ENCODE measurements at places on chromosomes 3 and 15.
A peak's percentile ranks its signal among the peaks of the same experiment; 100 is the strongest.

DNA sequence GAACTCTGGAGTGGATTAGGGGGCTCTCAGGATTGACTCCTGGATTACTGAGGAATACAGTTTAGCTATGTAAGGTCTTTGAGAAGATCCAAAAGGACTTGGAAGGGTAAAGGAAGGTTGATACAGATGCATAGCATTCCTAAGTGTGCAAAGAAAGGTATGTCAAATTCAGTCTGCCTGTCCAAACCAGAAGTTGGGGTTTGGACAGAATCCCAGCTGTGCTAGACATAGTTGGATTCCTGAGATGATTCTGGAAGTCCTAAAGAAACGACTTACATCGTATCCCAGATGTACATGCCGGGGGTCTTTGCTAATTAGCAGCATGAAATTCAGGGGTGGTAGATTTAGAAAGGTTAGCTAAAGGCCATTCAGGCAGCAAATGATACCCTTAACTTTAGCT, 97.7 kb upstream of the TSPAN3 start:
- DNase-seq, result no peak

- DNase-seq, result peak; percentile 43
Measured at GRCh38 chr3:184335291-184335660, 2.1 kb upstream of the FAM131A start.

GRCh38 chr3:113055201-113055600, 64.4 kb downstream of the GTPBP8 start:
- DNase-seq, result no peak

DNA sequence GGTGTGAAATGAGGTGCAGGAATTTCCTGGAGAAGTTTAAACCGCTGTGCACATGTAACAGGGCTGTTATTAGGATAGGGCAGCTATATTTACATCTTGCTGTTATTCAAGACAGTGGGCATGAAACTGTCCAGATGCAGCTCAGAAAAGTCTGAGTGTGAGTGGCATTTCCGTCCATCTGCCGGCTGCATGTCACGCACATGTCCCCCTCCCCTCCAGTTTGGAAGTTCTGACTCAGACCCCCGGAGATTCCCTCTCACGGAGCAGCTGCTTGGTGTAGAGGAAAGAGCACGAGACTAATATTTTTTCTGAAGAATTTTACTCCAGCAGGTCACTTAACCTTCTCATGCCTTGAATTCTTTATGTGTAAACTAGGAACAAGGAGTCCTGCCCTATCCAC, 69.8 kb downstream of the FEM1B start:
- DNase-seq, result no peak

GRCh38 chr3:193452338-193452737, 73.8 kb upstream of the ATP13A5 start:
- peak; percentile 14 for DNase-seq

DNA sequence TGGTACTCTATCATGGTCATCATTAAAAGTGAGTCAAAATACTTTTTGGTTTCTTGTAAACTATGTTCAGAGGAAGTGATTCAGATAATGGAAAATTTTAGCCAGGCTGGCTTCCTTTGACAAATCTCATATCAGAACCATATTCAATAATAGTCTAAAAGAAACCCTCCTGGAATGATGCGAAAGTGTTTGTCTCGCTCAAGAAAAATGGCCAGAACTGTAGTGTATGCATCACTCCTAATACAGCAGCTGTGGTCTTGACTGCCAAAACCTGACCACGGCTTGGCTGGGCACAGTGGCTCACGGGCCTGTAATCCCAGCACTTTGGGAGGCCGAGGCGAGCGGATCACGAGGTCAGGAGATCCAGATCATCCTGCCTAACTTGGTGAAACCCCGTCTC, 35.6 kb upstream of the KCNMB2 start:
- DNase-seq, result no peak

DNA sequence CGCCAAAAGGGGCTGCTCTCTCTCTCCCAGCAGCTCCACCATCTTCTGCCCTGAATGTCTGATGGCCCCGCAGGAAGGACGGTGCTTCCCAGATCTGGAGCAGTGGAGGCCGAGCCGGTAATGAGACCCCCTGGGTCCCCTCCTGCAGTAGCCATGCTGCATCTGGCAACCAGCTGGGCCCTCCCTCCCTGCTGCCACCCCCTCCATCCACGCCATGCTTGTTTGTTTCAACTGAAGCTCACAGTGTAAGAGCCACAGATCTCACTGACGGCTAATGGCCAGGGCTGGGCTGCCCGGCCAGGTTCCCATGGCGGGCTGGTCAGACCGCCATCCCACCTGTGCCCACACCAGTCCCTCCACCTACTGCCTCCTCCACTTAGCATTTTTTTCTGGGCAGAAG, 260.8 kb downstream of the UACA start:
- no peak for DNase-seq

GRCh38 chr15:58260205-58260724, 122.1 kb downstream of the AQP9 start:
- no peak for DNase-seq

DNA sequence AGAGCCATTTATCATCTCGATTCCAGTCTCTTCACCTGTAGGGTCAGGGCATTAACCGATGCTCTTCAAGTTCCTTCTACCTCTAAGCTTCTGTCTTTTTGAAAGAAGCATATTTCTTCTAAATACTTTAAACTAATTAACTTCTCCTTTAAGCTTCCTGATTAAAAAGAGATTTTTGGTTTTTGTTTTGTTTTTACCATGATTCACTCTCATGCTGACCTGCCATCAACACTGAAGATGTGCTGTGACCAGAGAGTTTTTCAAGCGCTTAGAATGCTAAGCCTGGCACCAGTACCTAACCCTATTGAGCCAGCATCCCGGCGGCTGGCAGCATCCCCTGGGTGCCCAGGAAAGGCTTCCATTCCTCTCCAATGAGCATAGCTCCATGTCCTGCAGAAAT, 89.3 kb downstream of the FOXP1 start:
- no peak for DNase-seq

DNA sequence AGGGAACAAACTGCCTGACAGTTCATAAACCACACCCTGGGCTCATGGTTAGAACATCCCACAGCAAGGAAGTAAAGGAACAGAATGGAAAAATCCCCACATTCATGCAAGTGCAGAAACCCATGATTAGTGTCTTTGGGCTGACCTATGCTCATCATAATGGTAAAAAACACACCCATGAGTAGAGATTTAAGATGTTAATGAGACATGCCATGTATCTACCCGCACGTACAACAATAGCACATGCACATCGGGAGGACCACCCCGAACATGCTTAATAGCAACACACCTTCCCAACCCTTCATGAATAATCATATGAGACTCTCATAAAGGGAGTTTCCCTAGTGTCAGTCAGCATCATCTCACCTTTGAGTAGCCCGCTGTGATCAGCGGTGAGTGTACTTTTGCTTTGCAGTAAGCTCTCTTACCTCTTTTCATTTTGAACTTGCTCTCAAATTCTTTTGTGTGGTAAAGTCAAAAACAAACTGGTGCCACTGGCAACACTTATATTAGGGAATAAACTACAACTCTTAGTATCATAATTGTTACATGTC, 23.2 kb downstream of the ZBED2 start:
- no peak for DNase-seq

DNA sequence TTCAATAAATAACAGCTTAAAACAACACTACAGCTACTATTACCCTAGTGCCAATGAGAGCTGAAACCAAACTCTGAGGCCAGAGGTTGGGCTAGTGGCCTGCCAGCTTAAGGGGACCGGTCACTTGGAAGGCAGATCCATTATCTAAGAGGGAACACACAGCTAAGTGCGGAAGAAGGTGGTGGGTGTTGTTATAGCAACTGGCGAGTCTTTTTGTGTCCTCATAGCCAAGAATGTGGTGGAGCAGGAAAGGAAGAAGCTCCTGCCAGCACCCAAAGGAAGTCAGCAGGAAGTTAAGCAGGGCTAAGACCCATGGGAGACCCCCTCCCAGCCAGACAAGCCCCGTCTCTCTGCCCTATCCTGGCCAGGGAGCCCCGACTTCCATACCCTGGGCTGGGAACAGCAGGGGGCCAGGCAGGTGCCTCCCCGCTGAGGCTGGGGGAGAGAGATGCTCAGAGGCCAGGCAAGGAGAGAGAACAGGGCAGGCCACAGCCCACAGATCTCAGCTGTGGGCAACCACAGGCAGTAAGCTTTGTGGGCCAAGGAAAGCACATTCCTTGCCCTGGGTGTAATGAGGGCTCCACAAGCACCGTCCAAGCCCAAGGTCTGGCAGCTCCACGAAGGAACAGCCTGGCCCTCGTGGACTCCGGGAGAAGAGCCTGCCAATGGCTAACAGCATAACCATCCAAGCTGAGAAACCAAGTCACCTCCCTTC, 34.0 kb upstream of the HRH1 start:
- DNase-seq, result no peak

DNA sequence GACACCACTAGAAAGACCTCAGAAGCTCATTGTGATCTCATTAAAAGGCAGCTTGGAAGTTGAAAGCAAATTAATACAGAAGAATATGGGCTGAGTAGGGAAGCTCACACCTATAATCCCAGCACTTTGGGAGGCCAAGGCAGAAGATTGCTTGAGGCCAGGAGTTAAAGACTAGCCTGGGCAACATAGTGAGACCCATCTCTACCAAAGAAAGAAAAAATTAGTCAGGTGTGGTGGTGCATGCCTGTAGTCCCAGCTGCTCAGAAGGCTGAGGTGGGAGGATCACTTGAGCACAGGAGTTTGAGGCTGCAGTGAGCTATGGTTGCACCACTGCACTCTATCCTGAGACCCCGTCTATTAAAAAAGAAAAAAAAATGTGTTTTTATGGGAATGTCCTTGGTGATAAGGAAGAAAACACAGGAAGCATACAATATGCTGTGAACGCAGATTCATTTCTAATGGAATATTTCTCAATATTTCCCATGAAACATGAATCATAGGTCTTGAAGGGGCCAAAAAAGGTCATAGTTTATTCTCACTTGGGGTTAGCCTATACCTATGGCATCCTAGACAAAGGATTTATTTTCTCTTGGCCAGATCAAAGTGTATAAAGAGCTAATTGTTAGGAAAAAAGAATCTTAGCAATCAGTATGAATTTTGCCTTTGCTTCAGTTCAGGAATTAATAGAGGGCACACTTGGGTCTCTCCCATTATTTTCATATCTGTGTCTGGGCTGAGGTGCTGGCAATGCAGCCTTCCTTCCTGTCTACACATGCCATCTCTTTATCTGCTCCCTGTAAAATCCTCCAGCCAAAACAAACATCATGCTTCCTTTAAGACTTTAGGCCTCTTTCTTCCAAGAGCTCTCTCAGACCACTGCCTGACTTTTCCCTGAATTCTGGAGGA, 98.2 kb downstream of the FNDC3B start:
- DNase-seq, result peak; percentile 43

DNA sequence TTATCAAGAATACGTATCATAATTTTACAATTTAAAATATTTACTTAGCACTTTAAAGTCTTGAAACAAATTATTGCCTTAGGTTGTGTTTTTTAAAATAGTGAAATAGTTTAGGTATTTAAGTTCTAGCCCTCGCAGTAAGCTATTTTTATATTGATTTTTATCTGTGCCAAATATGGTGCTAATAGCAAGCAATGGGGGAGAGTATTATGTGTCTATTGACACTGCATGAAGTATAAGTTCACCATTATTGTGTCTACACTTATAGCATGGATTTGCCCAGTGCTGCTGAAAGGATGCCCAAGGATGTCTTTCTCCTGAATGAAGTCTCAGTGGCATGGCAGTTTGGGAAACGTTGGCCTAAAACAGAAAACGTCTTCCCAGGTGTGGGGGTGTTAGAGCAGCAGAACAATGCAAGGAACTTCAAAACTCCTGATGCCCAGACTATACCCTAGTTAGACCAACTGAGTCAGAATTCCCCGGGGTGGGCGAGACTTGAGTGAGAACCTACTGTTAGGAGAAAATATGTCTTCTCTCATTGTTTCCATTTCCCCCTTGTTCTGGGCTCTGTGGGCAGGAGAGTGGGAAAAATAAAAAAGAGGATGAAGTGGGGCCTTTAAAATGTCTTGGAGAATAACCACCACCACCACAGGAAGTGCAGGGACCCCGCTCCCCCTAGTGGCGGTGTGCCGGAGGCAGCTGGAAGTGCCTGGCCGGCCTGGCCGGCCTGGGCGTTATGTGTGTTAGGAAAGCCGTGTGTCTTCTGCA, 104.2 kb upstream of the SLC7A14 start:
- DNase-seq, result peak; percentile 63

DNA sequence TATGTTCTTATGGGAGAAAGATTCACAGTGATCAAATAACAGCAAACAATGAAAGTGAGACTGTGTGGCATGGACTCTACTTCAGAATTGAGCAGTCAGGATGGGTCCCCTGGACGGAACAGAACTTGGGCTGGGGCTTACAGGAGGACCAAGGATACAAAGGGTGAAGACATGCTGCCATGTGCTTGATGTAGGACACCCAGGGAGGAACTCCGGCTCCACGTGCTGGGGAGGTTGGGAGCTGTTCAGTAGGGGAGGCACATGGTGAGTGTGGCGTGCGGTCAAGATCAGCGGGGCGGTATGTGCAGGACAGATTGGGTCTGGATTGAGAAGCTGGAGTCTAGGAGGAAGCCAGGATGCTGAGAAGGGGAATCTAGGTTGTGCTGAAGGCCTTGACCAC, 32.6 kb downstream of the PPCDC start:
- DNase-seq, result no peak

DNA sequence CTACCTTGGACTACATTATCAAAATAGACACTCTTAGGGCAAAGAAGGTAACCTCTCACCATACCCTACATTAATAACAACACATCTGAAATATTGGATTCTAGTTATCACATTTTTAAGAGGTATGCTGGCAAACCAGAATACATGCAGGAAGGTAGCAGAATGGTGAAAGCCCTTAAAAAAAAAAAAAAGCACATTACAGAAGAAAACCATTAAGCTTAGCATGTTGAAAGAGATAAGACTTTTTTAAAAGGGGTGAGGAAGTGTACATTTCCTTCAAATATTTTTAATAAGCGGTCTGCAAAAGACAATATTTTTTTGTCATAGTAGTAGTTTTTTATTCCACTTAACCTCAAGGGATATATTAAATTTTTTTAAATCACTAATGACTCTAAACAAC, 46.5 kb upstream of the WDR5B start:
- DNase-seq, result no peak

GRCh38 chr3:73418681-73419080, 206.1 kb downstream of the PDZRN3 start:
- DNase-seq, result no peak

DNA sequence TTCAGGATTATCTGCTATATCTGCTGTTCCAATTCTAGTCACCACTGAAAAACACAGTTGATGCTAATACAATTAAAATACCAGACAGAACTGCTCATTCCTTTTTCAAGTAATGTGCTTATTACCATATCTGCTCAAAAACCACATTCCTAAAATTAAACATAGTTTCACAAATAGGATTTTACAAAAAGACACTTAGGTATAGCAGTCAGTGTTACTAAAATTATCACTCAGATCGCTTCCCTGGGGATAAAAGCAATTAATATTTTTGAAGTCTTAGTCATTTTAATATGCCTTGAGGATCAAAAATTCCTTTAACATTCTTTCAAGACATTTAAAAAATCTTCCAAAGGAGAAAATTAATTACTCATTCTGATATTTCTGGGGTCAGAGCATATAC, 71.5 kb downstream of the RAD18 start:
- no peak for DNase-seq

- no peak for DNase-seq
Measured at GRCh38 chr3:49568965-49569364, 14.7 kb downstream of the BSN start.

GRCh38 chr3:13479332-13479581, 849 bp upstream of the HDAC11 start:
- DNase-seq, result no peak

Data from H4 (cell line).